ENCODE measurements at places on chromosomes 16 and 17.

GRCh38 chr16:187330-187729 is 7.1 kb downstream of the HBQ1 start:
- DNase-seq, result no peak

DNA sequence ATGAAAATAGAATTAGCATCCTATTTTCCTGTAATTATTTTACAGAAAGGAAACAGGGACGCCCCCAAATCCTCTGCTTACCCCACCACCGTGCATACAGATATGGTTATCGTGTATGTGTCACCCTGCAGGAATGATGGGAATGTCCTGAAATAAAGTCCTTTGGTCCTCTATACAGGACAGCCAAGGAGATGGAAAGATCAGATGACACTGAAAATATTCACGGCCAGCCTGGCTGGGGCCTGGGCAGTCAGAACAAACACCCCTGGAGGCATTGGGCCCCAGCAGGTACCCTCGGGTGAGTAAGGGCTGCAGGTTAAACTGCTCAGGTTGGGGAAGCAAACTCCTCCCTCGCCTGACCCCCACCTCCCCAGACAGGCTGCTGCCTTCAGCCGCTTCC is 368.0 kb downstream of the FOXL1 start:
- DNase-seq, result no peak

DNA sequence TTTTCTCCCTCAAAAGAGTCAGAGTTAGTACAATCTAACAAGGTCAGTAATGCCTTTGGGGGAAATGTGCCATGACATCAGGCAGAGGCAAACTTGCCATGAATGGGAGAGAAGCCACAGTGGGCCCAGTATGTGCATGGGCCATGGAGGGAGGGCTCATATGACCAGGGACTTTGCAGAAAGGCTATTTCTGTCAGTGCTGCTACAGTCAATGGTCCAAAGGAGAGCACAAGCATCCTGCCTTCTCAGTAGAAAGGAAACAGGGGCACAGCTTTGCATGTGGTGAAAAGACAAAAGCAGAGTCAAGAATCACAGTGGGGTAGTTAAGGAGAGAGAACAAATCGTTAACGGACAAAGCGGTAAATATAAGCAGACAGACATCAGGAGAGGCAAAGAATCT is 11.2 kb upstream of the CORO6 start:
- DNase-seq, result no peak

GRCh38 chr17:48843187-48843900 is 12.5 kb downstream of the CALCOCO2 start:
- no peak for DNase-seq

- no peak for DNase-seq
Observed at GRCh38 chr16:57493767-57494166, 7.5 kb upstream of the DOK4 start.
